Stimulated activated effector memory CD8-positive, alpha-beta T cell treated with anti-CD3 and anti-CD28 coated beads, Interleukin-12 subunit alpha, Interleukin-12 subunit beta, amount 100 ng/mL, for 72 hours (primary cell): ENCODE measurements at places on chromosomes 16 and 17.

DNA sequence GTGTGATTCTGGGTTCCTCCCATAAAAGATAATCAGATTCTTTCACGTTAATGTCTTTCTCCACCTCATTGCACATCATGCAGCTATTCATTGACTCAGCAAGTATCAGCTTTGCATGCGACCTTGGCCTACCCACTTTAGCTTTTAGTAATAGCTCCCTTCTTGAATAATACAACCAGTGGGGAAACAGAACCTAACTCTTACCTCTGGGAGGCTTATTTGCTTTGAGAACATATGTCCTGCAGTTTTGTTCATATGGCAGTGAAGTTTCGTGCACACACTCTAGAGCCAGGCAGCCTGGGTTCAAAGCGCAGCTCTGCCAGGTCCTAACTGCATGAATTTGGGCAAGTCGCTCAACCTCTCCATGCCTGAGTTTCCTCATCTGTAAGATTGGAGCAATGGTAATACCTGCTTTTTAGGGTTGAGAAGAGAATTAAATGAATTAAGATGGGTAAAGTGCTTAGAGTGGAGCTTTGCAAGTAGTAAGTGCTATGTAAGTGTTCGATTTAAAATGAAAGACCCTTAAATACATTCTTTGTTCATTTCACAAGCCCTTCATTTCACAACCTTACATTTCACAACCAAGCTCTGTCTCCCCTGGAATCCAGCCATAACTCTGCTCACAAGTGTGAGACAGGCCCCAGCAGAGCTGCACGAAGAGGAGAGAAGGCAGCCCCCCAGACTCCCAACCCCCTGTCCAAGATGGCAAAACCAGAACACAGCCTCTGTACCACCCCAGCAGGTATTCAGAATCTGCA, 29.3 kb downstream of the MAPT start:
- DNase-seq = no peak

GRCh38 chr16:78275420-78275819, 176.0 kb downstream of the WWOX start:
- DNase-seq = no peak

GRCh38 chr16:16116841-16117240, 106.5 kb downstream of the ABCC6 start:
- DNase-seq = no peak

GRCh38 chr16:51045794-51046193, 105.3 kb downstream of the SALL1 start:
- no peak for DNase-seq

DNA sequence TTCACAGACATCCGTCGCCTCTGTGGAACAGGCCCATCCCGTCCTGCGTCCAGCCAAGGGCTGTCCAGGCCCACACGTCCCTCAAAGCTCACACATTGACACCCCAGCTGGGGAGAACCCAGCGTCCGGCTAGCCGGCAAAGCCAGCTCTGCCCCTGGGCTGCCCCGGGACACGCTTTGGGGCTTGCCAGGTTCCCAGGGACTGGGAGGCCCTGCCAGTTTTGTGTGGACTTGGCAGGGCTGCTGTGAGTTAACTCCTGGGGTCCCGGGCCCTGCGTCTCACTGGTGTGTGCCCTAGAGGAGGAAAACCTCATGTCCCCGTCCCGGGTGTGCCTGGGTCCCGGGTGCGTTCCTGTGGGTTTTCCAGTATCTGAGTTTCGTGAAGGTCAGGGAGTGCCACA, 6.3 kb downstream of the SOX8 start:
- DNase-seq = no peak

- peak; percentile 73 for DNase-seq
Observed at GRCh38 chr17:8997994-8998628, 23.2 kb upstream of the NTN1 start.

GRCh38 chr17:28858801-28859355, 4.1 kb downstream of the ERAL1 start:
- no peak for DNase-seq

DNA sequence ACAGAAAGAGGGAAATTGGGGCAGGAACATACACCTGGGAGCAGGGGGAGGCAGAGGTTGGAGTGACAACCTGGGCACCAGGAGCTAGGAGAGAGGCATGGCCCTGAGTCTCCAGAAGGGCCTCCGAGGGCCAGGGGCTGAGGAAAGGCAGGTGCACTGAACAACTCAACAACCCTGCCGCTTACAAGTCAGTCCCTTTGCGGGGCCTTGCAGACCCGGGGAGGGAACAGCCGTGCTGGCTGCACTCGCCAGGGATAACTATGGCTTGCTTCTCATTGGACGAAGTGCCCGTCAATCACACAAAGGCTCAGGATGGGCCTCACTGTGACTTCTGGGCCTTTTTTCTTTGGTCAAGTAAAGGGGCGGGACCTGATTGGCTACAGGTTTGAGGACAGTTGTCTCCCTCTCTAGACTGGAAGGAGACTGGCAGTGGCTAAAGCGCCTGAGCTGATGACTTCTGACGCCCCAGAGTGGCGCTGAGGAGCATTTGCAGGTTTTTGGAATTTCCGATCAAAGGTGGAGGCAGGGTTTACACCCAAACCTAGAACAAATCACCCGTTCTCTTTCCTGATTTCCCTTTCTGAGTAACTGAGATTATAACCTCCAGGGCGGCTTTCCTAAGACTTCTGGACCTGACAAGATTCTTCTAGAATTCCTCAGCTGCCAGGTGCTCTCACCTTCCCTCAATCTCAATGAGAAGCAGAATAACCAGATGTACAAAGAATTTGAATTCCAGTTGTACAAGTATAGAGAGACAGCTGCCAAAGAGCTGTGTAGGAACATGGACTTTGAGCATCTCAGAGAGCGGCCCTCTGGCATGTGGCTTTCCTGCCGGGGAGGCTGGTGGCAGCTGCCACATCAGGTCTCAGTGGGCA, 27.6 kb upstream of the ST6GALNAC2 start:
- DNase-seq = no peak

DNA sequence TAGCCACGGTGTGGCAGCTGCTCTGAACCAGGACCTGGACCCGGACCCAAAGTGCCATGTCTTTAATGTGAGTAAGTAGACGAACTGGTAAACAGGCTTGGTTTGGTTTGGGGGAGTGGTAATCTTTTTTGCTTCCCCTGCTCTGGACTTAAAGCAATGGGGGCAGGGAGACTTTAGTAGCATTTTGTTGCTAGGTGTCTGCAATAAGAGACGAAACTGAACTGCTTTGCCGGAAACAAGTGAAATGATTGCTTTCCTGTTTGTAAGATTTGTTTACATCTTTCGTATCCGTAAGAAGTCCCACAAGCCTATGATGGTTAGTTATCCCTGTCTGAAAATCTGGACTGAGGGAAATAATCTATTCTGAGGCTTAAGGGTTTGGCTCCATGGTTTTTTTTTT, 21.5 kb downstream of the PRCD start:
- no peak for DNase-seq

DNA sequence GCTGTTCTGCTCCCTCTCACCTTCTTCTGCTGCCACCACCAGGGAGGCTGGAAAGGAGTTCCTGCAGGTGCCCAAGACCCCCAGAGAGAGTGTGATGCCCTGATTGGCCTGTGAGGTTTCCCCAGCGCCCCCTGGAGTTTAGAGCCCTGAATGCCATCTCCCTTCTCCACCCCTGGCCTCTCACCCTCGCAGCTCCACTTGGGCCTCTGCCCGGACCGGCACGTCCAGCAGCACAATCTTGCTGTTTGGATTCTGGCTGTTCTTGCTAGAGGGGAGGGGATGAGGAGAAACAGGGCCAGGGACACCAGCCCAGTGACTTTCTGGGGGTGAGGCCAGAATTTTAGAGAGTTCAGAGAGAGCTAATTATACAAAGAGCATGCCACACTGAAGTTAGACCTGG, 12.5 kb upstream of the FAM171A2 start:
- DNase-seq = no peak

DNA sequence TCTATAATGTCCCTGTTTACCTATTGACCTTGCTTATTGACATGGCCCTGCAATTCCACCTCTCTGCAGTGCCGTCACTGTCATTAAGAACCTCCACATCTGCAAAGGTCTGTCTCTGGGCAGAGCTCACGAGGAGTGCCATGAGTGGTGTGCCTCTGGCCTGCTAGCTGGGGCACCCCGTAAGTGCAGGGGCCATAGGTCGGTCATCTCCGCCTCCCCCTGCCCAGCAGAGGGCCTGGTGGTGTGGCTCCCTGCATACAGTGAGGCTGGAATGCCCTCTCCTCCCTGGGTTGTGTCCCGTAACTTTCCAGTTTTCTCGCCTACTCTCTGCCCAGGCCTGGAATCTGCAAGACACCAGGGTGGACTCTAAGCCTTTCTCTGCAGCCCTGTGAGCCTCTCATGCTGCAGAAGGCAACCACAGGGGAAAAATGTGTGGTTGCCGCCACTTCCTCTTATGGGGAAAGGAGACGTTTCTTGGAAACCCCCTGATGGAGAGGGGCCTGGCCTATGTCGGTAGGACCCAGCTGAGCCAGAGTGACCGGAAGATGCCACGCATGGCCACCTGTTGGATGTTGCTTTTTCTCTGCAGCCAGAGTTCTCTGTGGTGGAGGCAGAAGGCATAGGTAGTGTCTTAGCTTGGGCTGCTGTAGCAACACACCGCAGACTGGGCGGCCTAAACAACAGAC, 2.7 kb upstream of the SNX20 start:
- peak; percentile 82 for DNase-seq

DNA sequence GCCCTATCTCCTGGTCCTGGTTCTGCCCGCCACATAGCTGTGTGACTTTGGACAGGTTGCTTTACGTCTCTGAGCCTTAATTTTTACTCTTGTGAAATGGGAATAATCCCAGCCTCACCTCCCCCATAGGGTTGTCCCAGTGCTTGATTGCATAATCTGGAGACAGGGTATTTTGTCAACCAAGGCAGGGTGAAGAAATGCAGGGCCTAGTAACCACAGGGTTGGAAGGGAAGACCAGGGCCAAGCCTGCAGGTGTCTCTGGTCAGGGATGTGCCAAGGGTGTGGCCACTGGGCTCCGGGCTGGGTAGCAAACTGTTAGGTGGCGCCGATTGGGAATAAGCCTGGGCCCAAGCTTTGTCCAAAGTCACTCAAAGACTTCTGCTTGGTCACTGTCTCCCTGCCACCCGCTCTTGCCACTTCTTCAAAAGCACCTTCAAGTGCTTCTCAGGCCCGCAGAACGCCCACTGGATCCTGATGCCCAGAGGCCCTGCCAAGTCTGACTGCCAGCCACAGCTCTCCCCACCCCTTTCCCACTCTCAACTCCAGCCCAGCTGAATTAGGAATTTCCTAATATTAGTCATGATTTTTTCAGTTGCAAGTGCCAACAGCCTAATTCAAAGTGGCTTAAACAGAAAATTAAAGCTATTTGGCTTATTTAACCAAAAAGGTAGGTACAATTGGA, 20.6 kb upstream of the COL1A1 start:
- DNase-seq = no peak

GRCh38 chr17:73135766-73136165, 29.0 kb upstream of the SSTR2 start:
- DNase-seq = no peak

DNA sequence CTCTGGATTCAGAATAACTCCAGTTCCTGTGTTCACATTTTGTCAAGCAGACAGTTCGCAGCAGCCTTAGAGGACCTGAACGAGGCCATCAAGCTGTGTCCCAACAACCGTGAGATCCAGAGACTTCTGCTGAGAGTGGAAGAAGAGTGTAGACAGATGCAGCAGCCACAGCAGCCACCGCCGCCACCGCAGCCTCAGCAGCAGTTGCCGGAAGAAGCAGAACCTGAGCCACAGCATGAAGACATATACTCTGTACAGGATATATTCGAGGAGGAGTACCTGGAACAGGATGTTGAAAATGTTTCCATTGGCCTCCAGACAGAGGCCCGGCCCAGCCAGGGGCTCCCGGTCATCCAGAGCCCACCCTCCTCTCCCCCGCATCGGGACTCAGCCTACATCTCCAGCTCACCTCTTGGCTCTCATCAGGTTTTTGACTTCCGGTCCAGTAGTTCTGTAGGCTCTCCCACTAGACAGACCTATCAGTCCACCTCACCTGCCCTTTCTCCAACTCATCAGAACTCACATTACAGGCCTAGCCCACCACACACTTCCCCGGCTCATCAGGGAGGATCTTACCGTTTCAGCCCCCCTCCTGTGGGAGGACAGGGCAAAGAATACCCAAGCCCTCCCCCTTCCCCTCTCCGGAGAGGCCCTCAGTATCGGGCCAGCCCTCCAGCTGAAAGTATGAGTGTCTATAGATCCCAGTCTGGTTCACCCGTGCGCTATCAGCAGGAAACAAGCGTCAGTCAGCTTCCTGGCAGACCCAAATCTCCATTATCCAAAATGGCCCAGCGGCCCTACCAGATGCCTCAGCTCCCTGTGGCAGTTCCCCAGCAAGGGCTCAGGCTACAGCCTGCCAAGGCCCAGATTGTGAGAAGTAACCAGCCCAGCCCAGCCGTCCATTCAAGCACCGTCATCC, 25.9 kb downstream of the CYB561 start:
- no peak for DNase-seq

- DNase-seq = no peak
Observed at GRCh38 chr17:47620503-47621245, 29.0 kb upstream of the KPNB1 start.

DNA sequence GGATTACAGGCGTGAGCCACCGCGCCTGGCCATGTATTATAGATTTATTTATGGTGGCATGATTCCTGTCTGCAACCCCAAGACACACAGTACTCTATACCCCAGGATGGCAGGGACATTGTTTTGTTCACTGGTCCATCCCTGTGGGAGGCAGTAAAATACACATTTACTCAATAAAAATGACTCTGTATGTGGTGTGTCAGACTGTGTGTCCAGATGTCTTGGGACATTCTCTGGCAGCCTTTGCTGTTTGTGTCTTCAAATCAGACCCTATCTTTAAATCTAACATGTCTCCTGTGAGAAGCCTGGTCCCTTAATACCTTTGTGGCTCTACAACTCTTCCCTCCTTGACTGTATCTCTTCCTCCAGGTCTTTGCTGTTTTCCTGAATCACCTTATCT, 1.7 kb upstream of the COASY start:
- DNase-seq = no peak

DNA sequence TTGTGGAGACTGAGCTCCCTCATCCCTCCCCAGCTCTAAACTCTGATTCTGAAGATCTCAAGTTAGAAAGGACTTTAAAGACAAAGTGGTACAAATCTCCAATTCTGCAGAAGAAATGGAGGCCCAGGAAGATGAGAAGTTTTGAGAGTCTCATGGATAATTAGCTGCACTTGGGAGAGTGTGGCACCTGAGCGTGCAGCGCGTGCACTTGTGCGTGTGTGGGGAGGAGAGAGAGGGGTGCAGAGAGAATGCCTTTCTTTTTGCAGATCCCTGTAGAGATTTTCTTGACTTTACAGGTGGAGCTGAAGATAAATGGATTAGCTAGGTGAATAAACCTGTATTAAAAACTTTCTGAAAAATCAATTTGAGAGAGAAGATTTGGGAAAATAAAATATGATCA, 14.8 kb upstream of the AKTIP start:
- no peak for DNase-seq

GRCh38 chr16:88961011-88961410, 16.0 kb downstream of the CBFA2T3 start:
- DNase-seq = no peak

- DNase-seq = no peak
Observed at GRCh38 chr16:14369734-14370598, 260.1 kb downstream of the PARN start.

GRCh38 chr17:49914664-49915063, 54.3 kb upstream of the DLX4 start:
- DNase-seq = no peak
